ENCODE measurements at places on chromosomes 1 and 21. TPM values are rescaled to one million over a fixed set of nuclear protein-coding genes. Genes with fewer than 3 reads are reported as not detected.

NPR1 gene
- total RNA-seq = 3.3 TPM

ROR1 gene
- 10.0 TPM for total RNA-seq

SH2D2A gene
- 0.72 TPM for total RNA-seq

CA14 gene
- total RNA-seq = 0.19 TPM

DMRTA2 gene
- total RNA-seq = not detected

PRDM15 gene
- total RNA-seq = 3.9 TPM

TLR5 gene
- 5.1 TPM for total RNA-seq

- DNase-seq = no peak
- H3K27ac ChIP-seq = no peak overlapping the region
- H3K27me3 ChIP-seq = no peaks in the 10 kb centered on the region
Observed at GRCh38 chr1:10504249-10504648, 29.5 kb downstream of the PEX14 start.

GRCh38 chr1:59927213-59927612 is 640 bp upstream of the CYP2J2 start:
- no peak overlapping the region for H3K4me3 ChIP-seq
- H3K27ac ChIP-seq = no peak overlapping the region
- no peaks in the 10 kb centered on the region for H3K27me3 ChIP-seq
- no peaks in the 10 kb centered on the region for H3K4me1 ChIP-seq
- no peaks in the 10 kb centered on the region for H3K36me3 ChIP-seq

DNA sequence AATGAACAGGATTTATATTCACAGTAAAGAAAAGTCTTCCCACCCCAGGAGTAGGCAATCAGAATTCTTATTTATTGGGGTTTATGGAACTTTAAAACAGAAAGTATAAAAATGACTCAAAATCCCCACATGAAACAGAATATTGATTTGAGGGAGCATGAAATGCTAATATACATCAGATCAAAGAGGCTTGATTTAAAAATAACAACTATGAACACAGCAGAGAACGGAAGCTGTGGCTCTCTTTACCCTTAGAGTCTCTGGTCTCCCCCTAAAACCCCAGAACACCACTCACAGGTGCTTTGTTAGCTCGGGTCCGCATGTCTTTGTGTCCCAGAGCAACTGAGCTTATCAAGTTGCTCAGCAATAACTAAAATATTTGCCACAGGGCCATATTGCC is 31.2 kb upstream of the FASLG start:
- H3K4me1 ChIP-seq = no peaks in the 10 kb centered on the region
- no peak for DNase-seq
- no peak overlapping the region for H3K4me3 ChIP-seq
- H3K36me3 ChIP-seq = no peaks in the 10 kb centered on the region
- H3K27me3 ChIP-seq = no peaks in the 10 kb centered on the region

GRCh38 chr21:37886120-37886519 is 30.1 kb downstream of the KCNJ6 start:
- H3K4me1 ChIP-seq = no peaks in the 10 kb centered on the region
- no peaks in the 10 kb centered on the region for H3K27me3 ChIP-seq
- H3K27ac ChIP-seq = no peak overlapping the region
- no peaks in the 10 kb centered on the region for H3K36me3 ChIP-seq

GRCh38 chr1:2373551-2374251 is 17.7 kb downstream of the MORN1 start:
- no peaks in the 10 kb centered on the region for H3K4me1 ChIP-seq
- peak; percentile 15 for DNase-seq
- H3K36me3 ChIP-seq = no peaks in the 10 kb centered on the region
- H3K27ac ChIP-seq = no peak overlapping the region
- no peak overlapping the region for H3K4me3 ChIP-seq

GRCh38 chr1:181626279-181626938 is 143.1 kb downstream of the CACNA1E start:
- no peak for DNase-seq
- no peaks in the 10 kb centered on the region for H3K27me3 ChIP-seq
- H3K36me3 ChIP-seq = no peaks in the 10 kb centered on the region
- no peaks in the 10 kb centered on the region for H3K4me1 ChIP-seq
- H3K4me3 ChIP-seq = no peak overlapping the region

- H3K36me3 ChIP-seq = no peaks in the 10 kb centered on the region
- H3K27ac ChIP-seq = no peak overlapping the region
- DNase-seq = no peak
- no peaks in the 10 kb centered on the region for H3K27me3 ChIP-seq
- peaks cover 12% of the 10 kb centered on the region for H3K4me1 ChIP-seq
Observed at GRCh38 chr1:197675583-197676208, 99.6 kb downstream of the DENND1B start.

DNA sequence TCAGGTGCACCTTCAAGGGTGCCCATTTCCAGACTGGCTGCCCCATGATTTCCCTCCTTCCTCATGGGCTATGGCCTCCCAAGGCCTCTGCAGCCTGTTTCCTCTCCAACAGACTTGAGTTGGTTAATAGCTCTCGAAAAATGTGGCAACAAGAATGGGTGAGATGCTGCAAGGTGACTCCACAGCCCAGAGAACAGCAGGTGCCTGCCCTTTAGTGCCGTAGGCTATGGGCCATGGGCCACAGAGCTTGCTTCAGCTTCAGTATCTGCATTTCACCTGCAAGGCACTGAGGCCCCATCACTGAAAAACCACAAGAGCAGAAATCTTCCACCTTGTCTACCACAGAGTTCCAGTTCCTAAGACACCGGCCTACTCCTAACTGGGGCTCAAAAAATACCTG is 122.0 kb downstream of the ETS2 start:
- H3K27me3 ChIP-seq = no peaks in the 10 kb centered on the region
- no peak for DNase-seq
- H3K4me1 ChIP-seq = no peaks in the 10 kb centered on the region
- no peak overlapping the region for H3K27ac ChIP-seq
- H3K4me3 ChIP-seq = no peak overlapping the region
- no peaks in the 10 kb centered on the region for H3K36me3 ChIP-seq

- H3K4me1 ChIP-seq = no peaks in the 10 kb centered on the region
- no peak overlapping the region for H3K27ac ChIP-seq
- H3K36me3 ChIP-seq = no peaks in the 10 kb centered on the region
- H3K4me3 ChIP-seq = no peak overlapping the region
Observed at GRCh38 chr1:86201311-86201710, 44.7 kb upstream of the COL24A1 start.

- no peak overlapping the region for H3K27ac ChIP-seq
- H3K36me3 ChIP-seq = no peaks in the 10 kb centered on the region
- H3K4me3 ChIP-seq = no peak overlapping the region
- H3K27me3 ChIP-seq = no peaks in the 10 kb centered on the region
Observed at GRCh38 chr1:47898133-47898845, 98.9 kb downstream of the TRABD2B start.

DNA sequence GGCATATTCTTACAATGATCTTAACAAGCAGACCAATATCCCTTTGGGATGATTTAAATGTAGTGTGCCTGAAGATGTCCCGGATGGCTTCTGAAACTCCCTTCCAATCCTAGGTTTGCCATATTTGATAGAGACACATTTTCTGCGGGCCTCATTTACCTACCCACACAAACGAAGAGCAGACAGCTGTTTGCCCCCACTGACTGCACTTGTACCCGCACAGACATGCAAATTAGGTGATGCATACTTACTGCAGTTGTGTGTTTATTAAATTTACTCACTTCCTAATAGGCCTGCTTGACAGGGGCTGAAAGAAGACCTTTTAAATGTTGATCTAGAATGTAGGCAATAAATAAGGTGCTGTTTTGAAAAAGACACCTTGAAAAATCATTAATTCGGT is 257.9 kb upstream of the RRP15 start:
- no peak overlapping the region for H3K27ac ChIP-seq
- DNase-seq = no peak
- H3K36me3 ChIP-seq = no peaks in the 10 kb centered on the region
- H3K27me3 ChIP-seq = no peaks in the 10 kb centered on the region
- H3K4me1 ChIP-seq = no peaks in the 10 kb centered on the region

- DNase-seq = no peak
- H3K4me1 ChIP-seq = peaks cover 20% of the 10 kb centered on the region
- no peaks in the 10 kb centered on the region for H3K27me3 ChIP-seq
- no peak overlapping the region for H3K4me3 ChIP-seq
Observed at GRCh38 chr1:10965546-10966226, 46.8 kb upstream of the TARDBP start.

DNA sequence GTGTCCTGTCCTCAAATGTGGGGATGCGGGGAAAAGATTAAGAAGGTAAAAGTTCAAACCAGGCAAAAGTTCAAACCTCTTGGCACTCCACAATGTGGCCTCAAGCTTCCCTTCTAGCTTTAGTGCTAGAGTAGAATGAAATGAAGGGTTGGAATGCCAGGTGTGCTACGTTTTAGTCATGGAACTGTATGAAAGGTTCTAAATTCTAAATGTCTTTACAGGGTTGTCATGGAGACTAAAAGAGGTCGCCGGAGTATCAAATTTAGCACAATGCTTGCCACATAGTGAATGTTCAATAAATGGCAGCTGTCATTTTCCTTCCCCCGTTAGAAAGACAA is 57.2 kb upstream of the LRRC8D start:
- no peaks in the 10 kb centered on the region for H3K36me3 ChIP-seq
- H3K4me3 ChIP-seq = no peak overlapping the region
- no peak overlapping the region for H3K27ac ChIP-seq
- H3K4me1 ChIP-seq = peaks cover 5% of the 10 kb centered on the region
- H3K27me3 ChIP-seq = no peaks in the 10 kb centered on the region

GRCh38 chr1:247054992-247055415 is 23.6 kb downstream of the ZNF670 start:
- no peaks in the 10 kb centered on the region for H3K36me3 ChIP-seq
- H3K4me1 ChIP-seq = no peaks in the 10 kb centered on the region
- DNase-seq = no peak
- no peak overlapping the region for H3K27ac ChIP-seq
- no peaks in the 10 kb centered on the region for H3K27me3 ChIP-seq
- H3K4me3 ChIP-seq = no peak overlapping the region

GRCh38 chr21:46622226-46622625 is 13.2 kb upstream of the PRMT2 start:
- peak; percentile 30 for DNase-seq
- H3K4me3 ChIP-seq = no peak overlapping the region

DNA sequence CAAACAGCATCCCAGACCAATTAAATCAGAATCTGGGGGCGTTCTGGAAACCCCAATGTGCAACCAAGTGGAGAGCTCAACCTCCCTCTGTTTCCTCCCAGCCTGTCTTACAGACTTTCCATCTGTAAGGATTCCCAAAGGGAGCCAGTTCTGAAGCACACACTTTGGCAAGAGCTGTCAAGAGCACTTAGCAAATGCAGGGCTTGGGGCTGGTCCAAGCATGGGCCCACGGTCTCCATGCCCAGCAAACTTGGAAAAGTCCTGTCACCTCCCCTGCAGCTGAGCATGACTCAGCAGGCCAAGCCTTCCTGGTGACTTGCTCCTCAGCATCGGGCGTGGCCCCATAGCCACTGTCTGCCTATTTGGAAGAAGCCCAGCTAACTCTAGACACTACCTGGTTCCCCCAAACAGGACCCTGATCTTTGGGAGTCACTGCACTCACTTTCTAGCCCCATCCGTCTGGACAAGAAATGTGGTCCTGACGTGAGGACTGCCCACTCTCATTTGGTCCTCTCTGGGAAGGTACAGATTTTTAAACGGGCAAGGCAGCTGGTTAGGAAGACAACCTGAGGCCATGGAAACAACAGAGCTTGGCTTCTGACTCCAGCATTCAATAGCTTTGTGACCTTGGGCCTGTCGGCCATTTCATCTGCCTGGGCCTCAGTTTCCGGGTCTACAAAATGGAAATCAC is 16.9 kb downstream of the SLC2A1 start:
- peak; percentile 60 for DNase-seq
- no peaks in the 10 kb centered on the region for H3K36me3 ChIP-seq
- no peak overlapping the region for H3K27ac ChIP-seq
- no peaks in the 10 kb centered on the region for H3K27me3 ChIP-seq
- H3K4me3 ChIP-seq = no peak overlapping the region

DNA sequence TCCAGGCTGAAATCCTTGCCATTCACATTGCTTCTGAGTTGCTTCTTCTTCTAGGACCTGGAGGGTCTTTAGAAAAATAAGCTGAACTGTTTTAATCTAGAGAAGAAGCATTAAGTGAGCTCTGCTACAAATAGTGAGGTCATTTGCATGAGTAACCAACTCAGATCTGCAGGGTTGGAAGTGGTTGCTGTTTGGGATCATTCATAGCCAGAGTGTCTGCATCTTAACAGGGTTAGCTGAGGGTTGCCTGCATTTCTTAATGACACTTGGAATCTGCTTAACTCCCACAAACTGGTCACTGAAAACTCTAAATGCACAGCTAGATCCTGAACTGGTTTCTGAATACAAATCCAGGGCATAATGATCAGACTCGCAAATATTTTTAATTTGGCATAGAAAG is 9.9 kb downstream of the CNIH3 start:
- no peak overlapping the region for H3K4me3 ChIP-seq
- no peaks in the 10 kb centered on the region for H3K27me3 ChIP-seq
- H3K27ac ChIP-seq = no peak overlapping the region
- no peaks in the 10 kb centered on the region for H3K36me3 ChIP-seq
- peaks cover 21% of the 10 kb centered on the region for H3K4me1 ChIP-seq

DNA sequence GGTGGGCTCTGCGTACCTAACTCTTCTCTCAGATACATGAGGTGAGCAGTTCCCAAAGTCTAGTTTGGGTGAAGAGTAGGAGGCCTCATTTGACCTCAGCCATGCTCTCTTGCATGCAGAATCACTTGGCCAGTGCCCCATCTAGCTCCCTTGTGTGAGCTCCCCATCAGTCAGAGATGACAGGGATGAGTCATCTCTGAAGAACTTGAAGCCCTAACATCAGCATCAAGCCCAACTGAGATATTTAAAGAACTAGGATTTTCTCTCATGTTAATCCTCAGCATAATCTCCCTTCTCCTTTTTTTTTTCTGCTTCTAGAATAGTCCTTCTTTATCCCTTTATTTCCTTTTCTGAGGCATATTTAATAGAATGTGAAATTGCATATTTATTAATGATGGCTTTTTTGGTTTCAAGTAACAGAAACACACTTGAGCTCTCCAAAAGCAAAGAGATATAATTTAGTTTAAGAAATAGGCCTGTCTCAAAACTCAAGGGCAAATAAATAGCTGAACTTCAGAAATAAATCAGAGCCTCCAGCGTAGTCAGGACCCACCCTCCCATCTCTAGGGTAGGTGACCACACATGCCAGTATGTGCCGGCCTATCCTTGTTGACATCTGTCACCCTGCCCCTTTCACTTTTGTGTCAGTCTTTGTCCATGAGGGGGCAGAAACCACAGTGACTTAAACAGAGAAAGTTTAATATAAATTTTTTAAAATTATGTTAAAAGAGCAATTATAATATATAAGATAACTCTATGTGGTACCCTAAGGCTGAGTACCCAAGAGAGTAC is 112.3 kb downstream of the TSEN15 start:
- no peaks in the 10 kb centered on the region for H3K36me3 ChIP-seq
- DNase-seq = no peak
- H3K4me3 ChIP-seq = no peak overlapping the region

DNA sequence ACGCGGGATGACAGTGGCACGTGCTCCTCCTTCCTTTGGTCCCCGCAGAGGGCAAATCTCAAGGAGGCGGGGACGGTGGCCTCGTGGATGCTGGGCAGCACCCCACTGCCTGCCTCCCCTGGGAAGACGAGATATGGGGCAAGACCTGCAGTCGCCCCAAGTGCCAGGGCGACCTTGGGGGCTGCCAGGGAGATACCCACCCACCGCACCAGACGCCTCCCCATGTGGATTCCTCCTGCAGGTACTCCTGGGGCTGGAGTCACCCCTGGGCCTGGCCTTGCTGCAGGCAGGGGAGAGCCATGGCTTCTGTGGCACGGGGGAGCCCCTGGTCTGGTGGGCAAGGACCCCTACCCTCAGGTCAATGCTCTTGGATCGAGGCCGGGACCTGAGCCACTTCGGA is 5.9 kb upstream of the AURKAIP1 start:
- H3K27ac ChIP-seq = no peak overlapping the region
- H3K4me1 ChIP-seq = no peaks in the 10 kb centered on the region
- H3K27me3 ChIP-seq = no peaks in the 10 kb centered on the region
- DNase-seq = no peak
- H3K36me3 ChIP-seq = peaks cover 2% of the 10 kb centered on the region

- no peaks in the 10 kb centered on the region for H3K27me3 ChIP-seq
- H3K27ac ChIP-seq = no peak overlapping the region
- H3K4me3 ChIP-seq = no peak overlapping the region
Observed at GRCh38 chr1:55315552-55315951, 100.4 kb upstream of the USP24 start.

All from pancreas (tissue), 10 donors.